ENCODE measurements at places on chromosomes 6 and 20.

- DNase-seq = no peak
These were observed 21.0 kb upstream of the MYT1 start for GRCh38 chr20:64143018-64143801.

DNA sequence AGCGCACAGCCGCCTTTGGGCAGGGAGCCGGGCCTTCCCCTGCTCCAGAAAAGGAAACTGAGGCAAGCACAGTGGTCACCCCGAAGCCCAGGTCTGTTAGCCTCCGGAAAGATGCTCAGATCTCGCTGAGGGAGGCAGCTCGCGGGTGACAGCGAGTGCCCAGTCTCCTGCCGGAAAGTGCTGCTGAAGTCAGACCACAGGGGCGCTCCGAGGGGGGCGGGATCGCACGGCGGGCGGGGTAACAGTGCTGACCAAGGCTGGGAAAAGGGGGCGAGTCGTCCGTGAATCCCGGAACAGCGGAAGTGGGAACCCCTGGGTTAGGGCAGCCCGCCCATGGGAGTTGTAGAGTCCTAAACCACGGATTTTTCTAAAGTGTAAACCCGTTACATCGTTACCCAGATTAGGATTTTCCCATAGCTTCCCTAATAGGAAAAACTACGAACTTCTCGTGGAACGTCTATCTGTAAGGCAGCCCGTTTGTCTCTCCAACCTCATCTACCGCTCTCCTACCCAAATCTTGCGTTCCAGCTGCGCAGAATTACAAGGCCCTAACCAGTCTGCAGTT lies 504 bp downstream of the VPS16 start:
- peak; percentile 34 for DNase-seq

GRCh38 chr6:125821825-125822281 lies 31.1 kb downstream of the NCOA7 start:
- no peak for DNase-seq

DNA sequence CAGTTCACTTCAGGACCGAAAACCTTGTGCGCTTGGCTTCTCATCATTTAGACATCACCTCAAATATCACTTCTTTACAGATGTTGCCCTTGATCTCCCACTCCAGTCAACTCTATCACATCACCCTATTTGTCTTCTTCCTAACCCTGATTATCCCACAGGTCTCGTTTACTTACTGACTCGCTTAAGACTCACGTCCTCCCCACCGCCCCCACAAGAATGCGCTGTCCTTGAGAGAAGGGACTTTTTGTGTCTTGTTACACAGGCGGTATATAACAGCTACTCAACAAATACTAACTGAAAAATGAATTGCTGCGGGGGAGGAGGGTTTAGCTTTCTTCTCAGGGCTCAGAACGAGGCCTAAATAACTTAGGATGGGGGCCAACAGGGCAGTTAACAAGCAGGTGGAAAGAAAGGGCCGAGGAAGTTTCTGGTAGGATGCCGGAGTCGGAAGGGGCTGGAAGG lies 527 bp downstream of the TOMM34 start:
- DNase-seq = peak; percentile 58

DNA sequence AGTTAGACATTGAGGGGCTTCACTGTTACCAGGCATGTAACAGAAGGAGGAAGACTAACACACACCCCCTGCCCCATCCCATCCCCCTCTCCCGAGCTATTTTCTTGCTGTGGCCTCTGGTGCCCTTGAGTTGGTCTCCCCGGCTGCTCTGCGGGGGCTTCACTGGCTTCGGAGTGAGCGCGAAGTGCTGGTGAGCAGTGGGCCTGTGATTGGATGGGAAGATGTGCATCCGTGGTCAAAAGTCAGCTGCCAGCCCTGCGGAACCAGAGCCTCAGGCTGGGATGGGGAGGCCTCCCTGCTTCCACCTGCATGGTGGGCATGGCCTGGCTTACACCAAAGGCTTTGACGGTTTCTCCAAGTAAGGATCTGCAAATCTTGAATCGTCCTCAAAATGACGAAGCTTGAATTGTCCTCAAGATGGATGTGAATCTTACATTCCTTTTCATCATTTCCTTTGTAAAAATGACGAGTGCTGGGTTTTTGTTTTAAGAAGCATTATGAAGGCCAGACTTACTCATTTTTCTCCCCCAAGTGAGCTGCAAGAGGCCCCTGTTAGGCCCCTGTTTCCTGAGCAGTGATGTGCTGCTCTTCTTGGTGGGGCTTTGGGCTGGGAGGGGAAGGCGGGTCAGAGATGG lies 23.7 kb downstream of the SPATA2 start:
- DNase-seq = no peak

GRCh38 chr6:38580030-38580429 lies 59.7 kb downstream of the BTBD9 start:
- DNase-seq = no peak

GRCh38 chr6:42339991-42340401 lies 111.7 kb downstream of the TRERF1 start:
- DNase-seq = no peak

DNA sequence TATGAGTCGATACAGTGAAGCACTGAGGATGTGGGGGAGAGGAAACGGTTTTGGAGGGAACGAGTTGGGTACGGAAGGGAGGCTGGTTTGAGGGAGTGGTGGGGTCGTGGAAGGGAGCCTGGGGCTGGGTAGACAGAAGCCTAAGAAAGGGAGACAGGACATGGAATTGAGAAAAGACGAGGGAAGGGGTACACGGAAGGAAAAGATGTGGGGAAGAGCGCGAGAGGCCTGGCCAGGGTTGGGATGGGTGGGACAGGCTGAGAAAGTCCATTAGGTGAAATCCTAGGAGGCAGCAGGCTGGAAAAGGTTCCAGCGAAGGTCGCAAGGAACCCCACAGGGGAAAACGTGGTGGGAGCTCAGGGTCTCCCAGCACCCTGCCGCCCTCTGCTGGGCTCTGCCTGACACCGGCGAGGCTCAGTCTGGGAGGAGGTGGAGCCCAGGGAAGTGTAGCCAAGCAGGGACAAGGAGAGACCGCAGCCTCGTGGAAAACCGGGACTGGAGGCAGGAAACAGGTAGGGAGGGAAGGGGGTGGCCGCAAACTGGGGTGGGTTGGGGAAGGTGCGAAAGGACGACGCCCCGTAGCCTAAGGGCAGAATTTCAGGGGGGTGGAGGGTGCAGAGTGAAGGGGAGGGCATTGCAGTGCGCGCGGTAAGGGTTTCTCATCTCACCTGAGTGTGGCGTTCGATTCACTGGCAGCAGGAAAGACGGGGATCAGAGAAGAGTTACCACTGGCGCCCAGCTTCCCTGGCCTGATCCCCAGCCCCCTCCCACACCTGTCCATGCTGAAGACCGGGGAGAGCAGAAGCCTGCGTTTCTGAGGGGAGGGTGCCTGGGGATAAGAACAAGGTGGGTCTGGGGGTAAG lies 4.3 kb downstream of the GABBR1 start:
- DNase-seq = peak; percentile 54

DNA sequence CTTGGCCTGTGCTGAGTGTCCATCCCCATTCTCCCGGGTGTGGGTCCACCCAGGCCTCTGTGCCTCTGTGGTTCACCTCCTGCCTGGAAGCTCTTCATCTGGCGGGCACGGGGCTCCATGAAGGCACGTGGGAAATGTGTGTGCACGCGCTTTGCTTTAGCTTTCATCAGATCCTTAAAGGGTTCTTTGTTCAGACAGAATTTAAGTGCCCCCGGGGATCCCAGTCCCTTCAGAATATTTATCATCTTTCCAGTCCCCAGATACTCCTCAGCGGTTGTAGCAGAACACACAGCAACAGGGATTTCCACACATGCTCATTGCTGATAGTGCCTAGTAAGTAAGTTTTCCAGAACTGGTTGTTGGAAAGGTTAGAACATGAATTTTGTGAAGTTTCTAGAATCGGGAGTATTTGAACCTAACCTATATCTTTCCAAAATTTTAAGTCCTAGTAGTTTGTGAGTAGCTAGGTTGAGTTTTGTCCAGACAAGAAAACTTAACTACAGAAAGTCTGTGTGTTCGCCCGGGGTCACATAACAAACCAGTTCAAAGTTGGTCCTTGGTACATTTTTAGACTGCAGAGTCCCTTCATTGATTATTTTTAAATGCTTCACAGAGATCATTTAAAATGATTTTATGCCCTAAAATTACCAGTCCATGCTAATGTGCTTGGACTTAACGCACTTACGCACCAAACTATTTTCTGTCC lies 67.7 kb downstream of the RPP40 start:
- no peak for DNase-seq

GRCh38 chr6:132813173-132813856 lies 1.1 kb upstream of the RPS12 start:
- DNase-seq = peak; percentile 67

DNA sequence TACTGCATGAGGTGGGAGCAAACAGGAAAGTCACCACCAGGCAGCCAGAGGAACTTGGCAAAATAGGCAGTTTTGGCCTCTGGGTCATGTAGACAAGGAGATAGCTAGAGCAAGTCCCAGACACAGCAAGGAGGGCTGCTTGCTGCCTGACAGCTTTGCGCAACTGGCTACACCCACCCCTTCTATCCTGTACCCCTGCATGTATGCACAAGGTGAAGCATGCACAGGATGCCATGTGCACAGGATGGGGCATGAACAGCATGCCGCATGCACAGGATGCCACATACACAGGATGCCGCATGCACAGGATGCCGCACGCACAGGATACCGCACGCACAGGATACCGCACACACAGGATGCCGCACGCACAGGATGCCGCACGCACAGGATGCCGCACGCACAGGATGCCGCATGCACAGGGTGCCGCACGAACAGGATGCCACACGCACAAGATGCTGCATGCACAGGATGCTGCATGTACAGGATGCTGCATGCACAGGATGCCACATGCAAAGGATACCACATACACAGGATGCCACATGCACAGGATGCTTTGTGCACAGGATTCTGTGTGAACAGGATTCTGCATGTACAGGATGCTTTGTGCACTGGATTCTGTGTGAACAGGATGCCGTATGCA lies 104.9 kb upstream of the IYD start:
- DNase-seq = peak; percentile 28

DNA sequence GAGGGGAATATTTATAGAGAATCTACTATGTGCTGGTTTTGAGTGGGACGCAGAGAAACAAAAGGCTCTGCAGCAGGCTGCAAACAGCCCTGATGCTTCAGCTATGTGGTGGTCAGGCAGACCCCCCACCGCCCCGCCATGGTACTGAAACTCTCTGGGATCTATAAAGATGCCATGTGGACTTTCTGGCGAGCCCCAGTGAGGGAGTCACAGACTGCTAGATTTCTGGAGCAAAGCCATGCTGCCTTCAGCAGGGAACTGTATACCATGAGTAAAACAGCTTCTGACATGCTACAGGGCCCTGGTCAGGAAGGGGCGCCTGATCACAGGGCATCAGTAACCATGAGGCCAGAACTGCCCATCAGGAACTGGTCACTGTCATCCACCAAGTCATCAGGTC lies 19.2 kb upstream of the BPIFB1 start:
- no peak for DNase-seq

GRCh38 chr6:13813621-13814175 lies 659 bp downstream of the MCUR1 start:
- peak; percentile 34 for DNase-seq

DNA sequence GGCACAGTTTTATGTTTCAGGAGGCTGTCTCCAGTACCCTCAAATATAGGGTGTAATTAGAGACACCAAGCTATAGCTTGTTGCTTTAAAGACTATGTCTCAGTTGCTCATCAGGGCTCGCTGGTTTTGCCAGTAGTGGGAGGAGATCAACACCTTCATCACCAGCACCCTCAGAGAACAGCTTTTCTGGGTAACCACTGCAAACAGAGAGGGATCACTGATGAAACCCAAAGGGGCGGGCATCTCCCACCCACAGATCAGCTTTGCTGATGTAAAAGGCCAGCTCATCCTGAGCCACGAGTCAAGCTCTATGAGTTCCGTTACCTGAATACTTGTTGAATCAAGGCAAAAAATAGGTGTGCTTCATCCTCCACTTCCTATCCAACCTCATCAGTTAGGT lies 187.7 kb downstream of the AIG1 start:
- no peak for DNase-seq

GRCh38 chr6:2581011-2581410 lies 169.7 kb downstream of the MYLK4 start:
- no peak for DNase-seq

GRCh38 chr6:106630366-106630765 lies 988 bp downstream of the QRSL1 start:
- DNase-seq = no peak

DNA sequence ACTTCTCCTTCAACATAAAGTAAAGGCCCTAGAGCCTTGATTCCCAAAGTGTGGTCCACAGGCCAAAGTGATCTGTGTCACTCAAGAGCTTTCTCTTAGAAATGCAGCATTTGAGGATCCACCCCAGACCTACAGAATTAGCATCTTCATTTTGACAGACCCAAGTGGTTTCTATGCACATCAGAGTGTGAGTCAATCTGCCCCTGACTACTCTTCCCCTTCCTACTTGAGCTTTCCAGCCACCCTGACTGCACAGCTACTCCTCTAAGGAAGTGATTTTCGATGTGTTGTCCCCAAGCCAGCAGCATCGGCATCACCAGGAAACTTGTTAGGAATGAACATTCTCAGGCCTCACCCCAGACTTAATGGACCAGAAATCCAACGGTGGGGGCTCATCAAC lies 2.6 kb downstream of the MEP1A start:
- DNase-seq = no peak

GRCh38 chr6:6251555-6252280 lies 68.7 kb downstream of the F13A1 start:
- no peak for DNase-seq

- DNase-seq = no peak
These were observed 210.6 kb downstream of the KIF16B start for GRCh38 chr20:16362642-16363041.

GRCh38 chr6:53523511-53524454 lies 21.1 kb downstream of the GCLC start:
- no peak for DNase-seq

DNA sequence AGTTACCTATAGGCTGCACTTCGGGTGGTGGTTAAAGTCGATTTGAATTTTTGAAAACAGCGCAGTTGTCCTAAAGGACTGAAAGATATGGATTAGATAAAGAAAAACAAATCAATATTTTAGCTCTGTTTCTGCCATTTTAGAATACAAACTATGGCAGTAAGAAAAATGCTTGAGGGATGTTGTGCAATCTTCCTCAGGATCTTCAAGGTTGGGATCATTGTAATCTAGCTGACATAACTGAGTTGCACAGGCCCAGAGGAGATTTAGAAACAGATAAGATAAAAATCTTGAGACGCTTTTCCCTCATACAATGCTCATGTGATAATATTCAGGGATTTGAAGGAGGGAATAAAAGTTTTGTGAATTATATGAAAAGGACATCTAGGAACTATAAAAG lies 926 bp downstream of the PEX3 start:
- DNase-seq = no peak

DNA sequence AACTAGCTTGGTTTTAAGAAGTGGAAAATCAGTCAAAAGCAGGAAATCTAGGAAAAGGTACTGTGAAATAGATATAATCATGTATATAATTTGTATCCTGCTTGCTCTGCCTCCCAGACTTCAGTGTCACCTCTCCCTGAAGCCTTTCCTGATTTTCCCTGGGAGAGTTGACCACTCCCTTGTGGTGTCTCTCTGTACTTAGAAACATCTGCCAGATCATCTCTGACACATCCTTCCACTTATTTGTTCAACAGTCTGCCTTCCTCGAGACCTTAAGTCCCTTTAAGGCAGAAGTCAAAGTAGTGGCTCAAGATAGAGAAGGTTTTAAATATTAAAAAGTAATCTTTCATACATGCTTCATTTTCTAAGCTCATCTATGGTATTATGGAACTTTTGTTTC lies 236.5 kb downstream of the CDKAL1 start:
- no peak for DNase-seq

- peak; percentile 68 for DNase-seq
These were observed 10.1 kb downstream of the EZR start for GRCh38 chr6:158808941-158809678.

GRCh38 chr6:18279422-18279821 lies 15.1 kb upstream of the DEK start:
- no peak for DNase-seq
